Fibroblast of mammary gland (primary cell): ENCODE measurements at places on chromosomes 6 and 20.

- no peak for DNase-seq
Observed at GRCh38 chr20:61135266-61135665, 116.8 kb upstream of the CDH4 start.

- no peak for DNase-seq
Observed at GRCh38 chr20:33645072-33645358, 17.1 kb upstream of the C20orf144 start.

DNA sequence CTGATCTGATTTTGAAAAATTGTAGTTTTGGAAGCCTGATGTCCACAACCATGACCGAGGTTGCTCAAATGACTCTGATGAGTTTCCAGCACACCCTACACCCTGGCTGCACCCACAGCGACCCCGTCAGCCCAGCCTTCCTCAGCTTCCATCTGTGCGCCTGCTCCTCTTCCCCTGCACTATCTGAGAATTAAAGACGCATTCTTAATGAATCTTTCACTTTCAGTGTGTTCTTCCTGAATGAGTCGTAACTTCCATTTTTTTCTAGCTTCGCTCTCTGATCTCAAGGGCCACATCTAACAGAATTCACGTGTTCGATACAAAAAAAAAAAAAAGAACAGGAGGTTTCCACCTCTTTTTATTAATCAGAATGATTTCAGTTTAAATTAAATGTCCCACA, 21.3 kb upstream of the RREB1 start:
- peak; percentile 55 for DNase-seq

DNA sequence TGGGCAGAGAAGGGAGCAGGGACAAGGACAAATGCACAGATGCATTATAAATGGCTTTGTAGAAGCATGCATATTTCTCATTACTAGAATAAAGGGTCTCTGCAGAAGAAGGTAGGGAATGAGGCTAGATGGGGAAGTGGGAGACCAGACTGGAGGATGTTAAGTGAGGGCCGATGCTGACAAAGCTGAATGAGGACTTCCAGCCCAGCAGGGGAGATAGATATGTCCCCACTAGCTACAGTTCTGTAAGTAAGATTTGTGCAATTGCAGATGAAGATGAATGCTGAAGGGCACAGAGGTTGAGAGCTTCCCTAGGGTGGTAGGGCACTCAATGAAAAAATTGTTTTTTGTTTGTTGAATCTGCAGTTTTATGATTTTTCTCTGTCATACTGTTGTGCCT, 16.9 kb downstream of the ADGRG6 start:
- DNase-seq = no peak

- DNase-seq = no peak
Observed at GRCh38 chr20:48190757-48191156, 405.5 kb upstream of the SULF2 start.

DNA sequence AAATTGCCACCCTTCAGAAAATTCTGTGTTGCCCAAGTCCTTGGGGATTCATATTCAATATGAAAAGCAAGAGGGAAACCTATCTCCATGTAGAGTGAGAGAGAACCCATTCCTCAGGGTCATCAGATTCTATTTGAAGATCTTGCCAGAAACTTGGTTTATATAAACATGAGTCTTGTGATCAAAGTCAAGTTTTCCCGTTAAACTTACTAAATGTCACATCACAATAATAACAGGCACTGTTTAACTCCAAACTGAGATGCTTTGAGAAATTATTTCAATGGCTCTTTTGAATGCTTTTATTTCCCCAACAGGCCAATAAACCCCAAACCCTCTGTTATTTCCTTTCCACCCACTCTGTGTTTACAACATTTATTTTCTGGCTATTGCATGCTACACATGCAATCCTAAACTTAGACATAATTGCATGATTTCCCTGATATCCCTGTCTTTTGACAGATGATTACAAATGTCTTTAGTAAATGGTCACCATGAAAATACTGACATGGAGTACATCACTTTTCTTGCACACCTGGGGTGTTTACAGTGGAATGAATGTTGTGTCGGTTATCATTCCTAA, 31.1 kb upstream of the SSTR4 start:
- DNase-seq = no peak
